Airway epithelial cell (primary cell): ENCODE measurements at places on chromosomes 2 and 18. TPM values are rescaled to one million over a fixed set of nuclear protein-coding genes. Genes with fewer than 3 reads are reported as not detected.

The CERKL gene
- not detected in 2 replicates for total RNA-seq

The ZNF892 gene
- 2.5 and 2.7 TPM in 2 replicates for total RNA-seq

The WIPF1 gene
- total RNA-seq = 1.3 and 2.9 TPM in 2 replicates

The CAD gene
- total RNA-seq = 43.7 and 51.4 TPM in 2 replicates

The TNFRSF11A gene
- 3.5 and 4.0 TPM in 2 replicates for total RNA-seq

The TRIM54 gene
- not detected in 2 replicates for total RNA-seq

The MOCOS gene
- 1.2 and 2.9 TPM in 2 replicates for total RNA-seq

The CDH7 gene
- total RNA-seq = not detected in 2 replicates

The KLHL41 gene
- total RNA-seq = not detected in 2 replicates

The HAUS1 gene
- total RNA-seq = 51.4 and 77.1 TPM in 2 replicates
